ENCODE measurements at places on chromosomes 5 and 9.

- no peaks in the 10 kb centered on the region for H3K36me3 ChIP-seq
- DNase-seq: no peak
- H3K27me3 ChIP-seq: no peaks in the 10 kb centered on the region
- no peaks in the 10 kb centered on the region for H3K4me1 ChIP-seq
These were observed 73.2 kb upstream of the PIP5K1B start for GRCh38 chr9:68631811-68632210.

DNA sequence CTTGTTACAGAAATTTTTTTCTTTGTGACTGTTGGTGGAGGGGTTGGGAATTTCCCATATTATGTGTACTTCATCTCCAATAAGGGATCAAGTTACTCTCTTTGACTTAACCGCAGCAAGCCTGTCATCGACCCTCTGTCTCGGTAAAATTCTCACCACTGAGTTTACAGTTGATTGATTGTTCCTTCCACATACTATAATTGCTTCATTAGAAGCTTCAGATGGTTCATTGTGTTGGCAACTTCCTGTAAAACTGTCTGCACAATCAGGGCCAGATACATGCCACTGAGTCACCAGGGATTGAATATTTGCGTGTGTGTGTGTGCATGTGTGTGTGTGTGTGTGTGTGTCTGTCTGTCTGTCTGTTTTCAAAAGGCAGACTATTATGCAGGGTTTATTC lies 176.6 kb downstream of the ZNF462 start:
- peak overlapping the region; percentile 49 for H3K27ac ChIP-seq
- H3K27me3 ChIP-seq: peaks cover 4% of the 10 kb centered on the region
- H3K4me3 ChIP-seq: no peak overlapping the region
- DNase-seq: no peak
- H3K36me3 ChIP-seq: no peaks in the 10 kb centered on the region
- H3K4me1 ChIP-seq: peaks cover 13% of the 10 kb centered on the region

- H3K27me3 ChIP-seq: peaks cover 3% of the 10 kb centered on the region
- DNase-seq: no peak
- no peak overlapping the region for H3K4me3 ChIP-seq
- no peak overlapping the region for H3K27ac ChIP-seq
- H3K4me1 ChIP-seq: peaks cover 11% of the 10 kb centered on the region
These were observed 329.5 kb downstream of the TRPM3 start for GRCh38 chr9:70791936-70792335.

- H3K4me1 ChIP-seq: no peaks in the 10 kb centered on the region
- no peaks in the 10 kb centered on the region for H3K27me3 ChIP-seq
- no peak overlapping the region for H3K27ac ChIP-seq
- H3K36me3 ChIP-seq: no peaks in the 10 kb centered on the region
- DNase-seq: no peak
- H3K4me3 ChIP-seq: no peak overlapping the region
These were observed 7.3 kb upstream of the LIX1 start for GRCh38 chr5:97149709-97150108.

DNA sequence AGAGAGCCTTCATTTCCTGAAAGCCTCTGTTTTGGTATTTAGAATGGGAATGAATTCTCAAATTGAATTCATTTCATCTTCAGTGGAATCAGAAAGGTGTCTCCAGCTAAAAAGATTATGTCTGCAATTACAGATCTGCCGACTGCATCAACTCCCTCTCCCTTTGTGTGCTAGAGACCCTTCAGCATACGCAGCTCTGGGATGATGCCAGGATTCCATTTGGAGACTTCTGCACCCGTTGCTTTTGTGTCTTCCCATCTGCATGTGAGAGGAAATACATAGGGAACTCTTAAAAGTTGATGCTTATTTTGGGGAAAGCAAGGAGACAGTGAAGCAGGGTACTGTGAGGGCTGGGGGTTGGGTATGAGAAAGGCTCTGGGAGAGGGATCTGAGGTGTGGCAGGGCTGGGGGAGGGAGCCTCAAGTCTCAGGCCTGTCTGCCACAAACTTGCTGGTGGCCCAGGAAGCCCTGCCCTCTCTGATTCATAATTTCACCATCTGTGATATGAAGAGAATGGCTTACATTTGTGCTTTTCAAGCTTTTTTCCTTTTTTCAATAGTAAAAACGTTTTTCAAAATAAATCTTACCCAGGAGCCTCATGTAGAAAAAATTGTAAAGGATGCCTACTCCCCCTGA lies 89.7 kb upstream of the SAP30L start:
- no peaks in the 10 kb centered on the region for H3K36me3 ChIP-seq
- no peak overlapping the region for H3K27ac ChIP-seq
- DNase-seq: no peak
- peaks cover 8% of the 10 kb centered on the region for H3K27me3 ChIP-seq
- peaks cover 19% of the 10 kb centered on the region for H3K4me1 ChIP-seq

GRCh38 chr9:131253891-131254491 lies 22.3 kb downstream of the FAM78A start:
- H3K4me1 ChIP-seq: peaks cover 11% of the 10 kb centered on the region
- no peak for DNase-seq
- H3K36me3 ChIP-seq: no peaks in the 10 kb centered on the region
- H3K4me3 ChIP-seq: no peak overlapping the region
- H3K27me3 ChIP-seq: no peaks in the 10 kb centered on the region

All from glutamatergic neuron (in vitro differentiated cells).